ENCODE measurements at places on chromosomes 16 and 17. TPM values are rescaled to one million over a fixed set of nuclear protein-coding genes. Genes with fewer than 3 reads are reported as not detected.

GRCh38 chr16:17159617-17160016 lies 311.1 kb downstream of the XYLT1 start:
- no peak for DNase-seq

GRCh38 chr17:55377671-55378275 lies 43.9 kb downstream of the MMD start:
- DNase-seq, result no peak

- no peak for DNase-seq
Measured at GRCh38 chr16:25709213-25709612, 17.5 kb downstream of the HS3ST4 start.

- peak; percentile 52 for DNase-seq
Measured at GRCh38 chr17:33492731-33493265, 199.7 kb upstream of the ASIC2 start.

GRCh38 chr17:44353672-44354331 lies 8.7 kb downstream of the GRN start:
- DNase-seq, result no peak

- no peak for DNase-seq
Measured at GRCh38 chr17:76643553-76644148, at the start of gene ST6GALNAC1. ST6GALNAC1 (minus strand) TSS chr17:76643757; CDS start chr17:76643638, 119 bp downstream.

- peak; percentile 71 for DNase-seq
Measured at GRCh38 chr17:50221864-50222545, 20.6 kb upstream of the COL1A1 start.

DNA sequence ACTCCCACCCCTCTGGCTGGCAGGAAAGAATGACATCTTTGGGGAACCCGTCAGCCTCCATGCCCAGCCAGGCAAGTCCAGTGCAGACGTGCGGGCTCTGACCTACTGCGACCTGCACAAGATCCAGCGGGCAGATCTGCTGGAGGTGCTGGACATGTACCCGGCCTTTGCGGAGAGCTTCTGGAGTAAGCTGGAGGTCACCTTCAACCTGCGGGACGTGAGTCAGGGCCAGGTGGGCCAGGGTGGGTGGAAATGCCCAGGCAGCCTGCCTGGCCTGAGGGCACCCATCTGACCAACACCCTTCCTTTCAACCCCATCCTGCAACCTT lies 8.1 kb upstream of the DCAF7 start:
- DNase-seq, result no peak

DNA sequence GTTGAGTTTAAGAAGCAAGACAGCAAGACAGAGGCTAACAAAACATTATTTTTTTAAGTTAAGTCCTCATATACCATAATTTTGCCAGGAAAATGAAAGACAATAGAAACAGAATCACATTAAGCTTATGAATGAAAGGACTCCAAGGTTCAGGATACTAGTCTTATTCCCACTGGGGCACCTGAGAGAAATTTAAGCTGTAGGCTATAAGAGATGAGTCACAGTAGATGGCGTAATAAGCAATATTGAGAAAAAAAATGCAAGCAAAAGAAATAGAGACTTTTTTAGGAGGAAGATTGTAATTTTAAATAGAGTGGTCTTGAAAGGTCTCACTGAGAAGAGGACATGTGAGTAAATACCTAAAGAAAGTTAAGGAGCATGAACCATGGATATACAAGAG lies 57.1 kb upstream of the KIF2B start:
- no peak for DNase-seq

DNA sequence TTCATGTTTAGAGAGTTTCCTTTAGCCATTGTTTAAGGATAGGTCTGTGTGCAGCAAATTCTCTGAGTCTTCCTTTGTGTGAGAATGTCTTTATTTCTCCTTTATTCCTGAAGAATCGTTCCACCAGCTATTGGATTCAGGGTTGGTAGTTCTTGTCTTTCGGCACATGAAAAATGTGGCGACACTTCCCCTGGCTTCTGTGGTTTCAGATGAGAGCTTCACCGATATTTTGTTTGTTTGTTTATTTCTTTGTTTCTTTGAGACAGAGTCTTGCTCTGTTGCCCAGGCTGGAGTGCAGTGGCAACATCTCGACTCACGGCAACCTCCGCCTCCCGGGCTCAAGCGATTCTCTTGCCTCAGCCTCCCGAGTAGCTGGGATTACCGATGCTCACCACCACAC lies 18.6 kb downstream of the MPO start:
- DNase-seq, result no peak

GRCh38 chr17:50638966-50639713 lies 4.5 kb downstream of the ABCC3 start:
- DNase-seq, result peak; percentile 96

GRCh38 chr16:80720804-80721371 lies 83.5 kb downstream of the CDYL2 start:
- DNase-seq, result peak; percentile 50

- no peak for DNase-seq
Measured at GRCh38 chr16:9870962-9871361, 311.3 kb downstream of the GRIN2A start.

GRCh38 chr17:33667671-33668070 lies 374.6 kb upstream of the ASIC2 start:
- peak; percentile 13 for DNase-seq

The AMZ2 gene
- total RNA-seq, result 98.0 TPM

The CDH15 gene
- under 0.01 TPM for total RNA-seq

The DPH1 gene
- 58.7 TPM for total RNA-seq

The HBA2 gene
- not detected for total RNA-seq

The TBC1D26 gene
- total RNA-seq, result not detected

The HBM gene
- not detected for total RNA-seq

The SLC52A1 gene
- 0.43 TPM for total RNA-seq

The WWP2 gene
- 28.5 TPM for total RNA-seq

The PRDM7 gene
- total RNA-seq, result not detected

All from fibroblast of villous mesenchyme (primary cell).